Osteoblast (primary cell): ENCODE measurements at places on chromosomes 16 and 17. TPM values are rescaled to one million over a fixed set of nuclear protein-coding genes. Genes with fewer than 3 reads are reported as not detected.

LDHD gene
- 2.7 and 3.6 TPM in 2 replicates for total RNA-seq

GRCh38 chr17:17538417-17539391 is 42.5 kb upstream of the RASD1 start:
- DNase-seq = no peak
- no peaks in the 10 kb centered on the region for H3K27me3 ChIP-seq
- H3K4me3 ChIP-seq = no peak overlapping the region
- H3K36me3 ChIP-seq = no peaks in the 10 kb centered on the region
- no peak overlapping the region for H3K27ac ChIP-seq
- peaks cover 11% of the 10 kb centered on the region for H3K4me1 ChIP-seq

DNA sequence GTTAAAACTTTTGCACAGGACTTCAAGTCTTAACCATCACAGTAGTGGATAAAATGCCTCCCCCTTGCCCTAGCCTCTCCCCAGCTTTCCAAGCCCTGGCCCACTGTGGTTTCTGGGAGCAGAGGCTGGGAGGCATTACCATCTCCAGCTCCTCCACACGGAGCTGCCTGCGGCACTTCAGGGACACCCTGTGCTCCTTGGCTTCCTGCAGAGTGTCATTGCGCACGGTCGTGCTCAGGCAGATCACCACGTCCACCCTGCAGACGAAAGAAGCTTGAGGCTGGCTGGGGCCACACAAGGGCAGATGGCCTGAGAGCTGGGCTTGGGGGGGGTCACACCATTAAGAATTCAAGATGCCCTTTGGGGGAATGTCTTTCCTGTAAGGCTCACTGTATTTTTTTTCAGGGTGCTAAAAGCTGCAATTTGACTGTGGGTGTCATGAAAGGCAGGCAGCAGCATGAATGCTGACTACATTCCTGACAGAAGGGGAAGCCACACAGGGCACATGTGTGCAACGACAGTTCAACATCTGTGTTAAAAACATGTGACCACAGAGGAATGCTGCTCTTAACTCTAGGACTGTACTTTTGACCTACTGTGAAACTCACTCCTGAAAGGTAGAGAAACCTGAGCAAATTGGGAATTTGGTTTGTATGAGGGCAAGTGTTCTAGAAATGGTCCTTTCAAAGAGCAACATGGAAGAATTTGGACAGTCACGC is 47.7 kb upstream of the CLEC18B start:
- no peak for DNase-seq
- no peak overlapping the region for H3K4me3 ChIP-seq
- H3K27ac ChIP-seq = no peak overlapping the region
- H3K36me3 ChIP-seq = peaks cover 67% of the 10 kb centered on the region

KRT40 gene
- total RNA-seq = under 0.01 TPM in 1 of 2 replicates, not detected in the other

SLFN12L gene
- total RNA-seq = 0.36 and 0.88 TPM in 2 replicates

- no peaks in the 10 kb centered on the region for H3K4me1 ChIP-seq
- no peaks in the 10 kb centered on the region for H3K27me3 ChIP-seq
- DNase-seq = peak; percentile 67
- H3K36me3 ChIP-seq = no peaks in the 10 kb centered on the region
These were observed 294.5 kb downstream of the SNX29 start for GRCh38 chr16:12271006-12271405.

- peaks cover 27% of the 10 kb centered on the region for H3K4me1 ChIP-seq
- H3K36me3 ChIP-seq = no peaks in the 10 kb centered on the region
- DNase-seq = no peak
- H3K4me3 ChIP-seq = no peak overlapping the region
- no peak overlapping the region for H3K27ac ChIP-seq
These were observed 471.9 kb downstream of the HS3ST3B1 start for GRCh38 chr17:14772776-14773175.
